ENCODE measurements at places on chromosomes 1 and 21.

DNA sequence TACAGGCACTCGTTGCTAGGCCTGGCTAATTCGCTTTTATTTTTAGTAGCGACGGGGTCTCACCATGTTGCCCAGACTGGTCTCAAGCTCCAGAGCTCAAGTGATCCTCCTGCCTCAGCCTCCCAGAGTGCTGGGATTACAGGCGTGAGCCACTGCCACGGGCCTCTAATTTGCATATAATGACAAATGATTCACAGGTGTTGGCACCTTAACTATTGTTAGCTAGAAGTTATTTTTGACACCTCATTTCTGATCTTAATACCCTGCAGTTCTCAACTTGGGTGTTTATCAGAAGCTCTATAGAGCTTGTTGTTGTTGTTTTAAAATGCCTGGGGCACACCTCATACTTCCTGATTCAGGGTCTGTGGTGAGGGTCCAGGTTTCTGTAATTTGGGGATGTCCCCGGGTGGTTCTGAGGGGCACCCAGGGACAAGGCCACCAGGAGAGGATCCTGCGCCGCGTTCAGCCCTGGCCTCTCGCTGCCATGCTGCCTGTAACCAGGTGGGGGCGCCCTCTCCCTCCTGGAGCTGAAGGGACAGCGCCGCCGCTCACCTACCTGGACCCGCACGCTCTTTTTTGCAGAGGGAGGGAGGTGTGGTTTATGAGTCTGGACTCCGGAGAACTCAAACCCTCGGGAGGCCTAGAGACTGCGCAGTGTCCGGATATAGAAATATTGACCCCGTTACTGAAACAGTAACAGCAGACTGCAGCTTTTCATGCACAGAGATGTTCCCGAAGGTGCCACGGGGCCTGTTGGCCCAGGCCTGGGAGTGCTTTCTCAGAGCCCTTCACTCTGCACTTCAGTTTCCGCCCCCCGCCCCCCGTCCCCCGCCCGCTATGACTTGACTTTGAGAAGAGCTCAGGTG lies 23.0 kb upstream of the NEK2 start:
- DNase-seq = peak; percentile 86

DNA sequence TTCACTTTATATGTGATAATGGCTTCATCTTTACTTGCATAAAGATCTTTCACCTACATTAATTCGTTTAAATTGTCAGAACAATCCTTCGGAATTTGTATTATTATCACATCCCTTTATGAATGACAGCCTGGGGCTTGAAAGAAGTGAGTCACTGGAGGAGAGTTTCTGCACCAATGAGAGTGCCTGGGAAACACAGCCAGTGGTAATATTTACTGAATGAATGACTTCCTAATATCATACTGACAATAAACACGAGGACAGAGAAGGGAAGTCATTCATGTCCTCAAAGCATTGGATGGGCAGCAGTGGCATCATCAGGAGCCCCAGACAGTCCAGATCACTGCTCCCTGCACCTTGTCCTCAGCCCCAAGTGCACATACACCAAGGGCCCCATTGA lies 40.7 kb upstream of the PDE4B start:
- no peak for DNase-seq

GRCh38 chr1:202836623-202837403 lies 26.1 kb downstream of the PCAT6 start:
- DNase-seq = no peak

DNA sequence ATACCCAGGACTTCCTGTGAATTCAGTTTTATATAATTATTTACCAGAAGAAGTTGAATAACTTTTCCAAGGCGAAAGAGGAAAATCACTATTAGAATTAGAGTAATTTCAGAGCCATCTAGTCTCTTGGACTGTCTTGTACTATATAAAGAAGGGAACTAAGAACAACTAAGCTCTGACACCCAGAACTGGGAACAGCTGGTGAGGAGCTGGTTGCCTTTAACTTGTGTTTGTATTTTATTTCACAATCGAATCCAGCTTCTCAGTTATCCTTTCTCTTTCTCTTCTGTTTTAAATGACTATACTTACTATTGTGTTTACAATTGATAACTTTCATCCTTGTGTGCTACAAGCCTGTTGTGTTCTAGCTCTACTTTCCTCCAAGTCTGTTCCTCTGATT lies 8.4 kb downstream of the SNX27 start:
- DNase-seq = no peak

DNA sequence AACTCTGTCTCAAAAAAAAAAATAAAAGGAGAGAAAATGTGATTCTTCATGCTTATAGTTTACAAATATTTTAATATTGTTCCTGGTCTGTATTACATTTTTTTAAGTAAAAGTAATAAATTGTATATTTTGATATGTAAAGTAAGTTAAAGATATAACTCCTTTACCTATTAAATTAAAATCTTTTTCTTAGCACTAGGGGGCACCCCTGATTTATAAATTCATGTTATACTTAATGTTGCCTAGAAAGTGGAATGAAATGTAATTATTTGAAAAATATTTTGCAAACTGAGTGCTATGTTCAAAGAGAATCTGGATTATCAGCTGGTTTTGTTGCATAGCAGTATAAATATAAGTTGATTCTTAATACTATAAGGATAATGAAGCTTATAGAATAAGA lies 49.2 kb downstream of the RALGPS2 start:
- peak; percentile 25 for DNase-seq

- DNase-seq = peak; percentile 20
These were observed 2.2 kb upstream of the PRDM2 start for GRCh38 chr1:13697738-13698137.

- DNase-seq = no peak
These were observed 182.0 kb downstream of the LMX1A start for GRCh38 chr1:165174491-165174890.
